T-cell (primary cell): ENCODE measurements at places on chromosomes 11 and 22.

GRCh38 chr22:48489551-48490499 is 1337.8 kb downstream of the BRD1 start:
- no peak for DNase-seq

DNA sequence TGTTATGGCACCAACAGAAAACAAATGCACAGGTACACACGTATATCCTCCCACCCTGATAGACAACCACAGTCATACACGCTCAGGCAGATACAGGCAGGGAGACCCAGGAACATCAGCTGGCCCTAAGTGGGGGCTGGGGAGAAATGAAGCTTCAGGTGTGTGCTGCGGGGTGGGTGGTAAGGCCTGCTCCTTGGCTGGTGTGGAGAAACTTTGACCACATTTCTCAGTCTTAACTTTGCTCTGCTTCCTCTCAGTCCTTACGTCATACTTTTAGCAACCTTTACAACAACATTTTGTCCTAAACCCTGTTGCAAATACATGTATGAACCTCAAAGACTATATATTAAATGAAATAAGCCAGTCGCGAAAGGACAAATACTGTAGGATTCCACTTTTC is 6.7 kb upstream of the ANAPC15 start:
- DNase-seq, result no peak

DNA sequence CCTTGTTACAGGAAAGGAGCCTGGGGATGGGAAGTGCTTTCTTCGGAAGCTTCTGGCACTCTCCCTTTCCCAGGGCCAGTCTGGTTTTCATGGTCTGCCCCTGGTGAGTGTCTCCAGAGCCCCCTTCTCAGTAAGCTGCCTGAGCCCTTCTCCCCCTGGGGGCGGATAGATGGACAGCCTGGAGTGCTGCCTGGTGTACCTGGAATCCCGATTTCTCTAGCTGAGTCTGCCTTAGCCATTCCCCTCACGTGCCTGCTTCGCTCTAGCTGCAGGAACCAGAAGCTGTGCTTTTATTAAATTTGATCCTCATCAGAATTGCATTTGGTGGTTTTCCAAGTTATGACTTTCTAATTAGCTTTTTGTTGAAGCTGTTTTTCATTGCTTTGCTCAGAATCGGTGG is 152.9 kb upstream of the NAV2 start:
- DNase-seq, result no peak

DNA sequence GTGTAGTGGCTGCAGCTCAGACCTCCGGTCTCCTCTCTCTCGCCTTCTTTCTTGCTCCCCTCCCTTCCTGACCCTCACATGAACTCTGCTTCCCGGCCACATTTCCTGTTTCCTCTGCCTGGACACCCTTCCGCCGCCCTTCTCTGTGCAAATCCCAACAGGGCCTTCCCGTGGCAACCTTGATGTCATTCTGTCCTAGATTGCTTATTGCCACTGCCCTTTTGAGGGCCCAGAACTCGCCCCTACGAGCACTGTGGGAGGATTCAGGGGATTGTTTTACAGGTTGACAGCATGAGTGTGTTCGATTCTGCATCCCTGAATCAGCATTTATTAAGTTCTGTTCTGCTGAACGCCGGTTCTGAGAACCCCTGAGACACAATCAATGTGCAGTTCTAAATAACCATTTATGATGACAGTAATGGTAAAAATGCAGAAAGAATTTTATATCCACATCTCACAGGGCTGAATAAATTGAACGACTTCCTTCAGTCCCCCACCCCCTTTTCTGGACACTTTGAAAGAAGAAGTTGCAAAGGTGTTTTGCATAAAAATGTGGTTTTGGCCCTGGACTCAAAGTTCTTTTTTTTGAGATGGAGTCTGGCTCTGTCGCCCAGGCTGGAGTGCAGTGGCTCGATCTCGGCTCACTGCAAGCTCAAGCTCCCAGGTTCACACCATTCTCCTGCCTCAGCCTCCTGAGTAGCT is 6.4 kb downstream of the BATF2 start:
- DNase-seq, result no peak

GRCh38 chr11:44983786-44984185 is 33.1 kb upstream of the TP53I11 start:
- no peak for DNase-seq

DNA sequence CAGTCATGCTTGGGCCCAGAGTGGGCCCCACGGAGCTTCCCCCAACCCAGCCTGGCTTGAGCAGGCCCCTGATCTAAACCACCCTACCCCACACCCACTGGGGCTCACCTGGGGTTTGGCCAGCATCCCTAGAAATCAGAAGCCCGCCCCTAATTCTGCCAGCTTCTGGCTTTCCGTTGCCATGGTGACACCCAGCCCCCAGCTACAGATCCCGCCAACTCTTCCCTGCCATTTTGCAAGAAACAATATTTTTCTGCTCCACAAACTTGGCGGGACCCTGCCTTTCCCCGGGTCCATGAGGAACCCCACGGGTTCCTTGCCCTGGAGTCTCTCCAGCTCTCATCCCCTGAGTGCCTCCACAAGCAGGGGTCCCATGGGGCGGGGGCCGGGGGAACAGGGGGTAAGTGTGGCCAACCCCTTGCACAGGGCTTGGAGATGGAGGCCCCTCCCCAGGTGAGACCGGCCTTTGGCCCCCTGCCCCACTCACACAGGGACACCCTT is 90.0 kb downstream of the CDKN1C start:
- DNase-seq, result no peak

- no peak for DNase-seq
Measured at GRCh38 chr22:45717789-45718188, 46.2 kb downstream of the ATXN10 start.

DNA sequence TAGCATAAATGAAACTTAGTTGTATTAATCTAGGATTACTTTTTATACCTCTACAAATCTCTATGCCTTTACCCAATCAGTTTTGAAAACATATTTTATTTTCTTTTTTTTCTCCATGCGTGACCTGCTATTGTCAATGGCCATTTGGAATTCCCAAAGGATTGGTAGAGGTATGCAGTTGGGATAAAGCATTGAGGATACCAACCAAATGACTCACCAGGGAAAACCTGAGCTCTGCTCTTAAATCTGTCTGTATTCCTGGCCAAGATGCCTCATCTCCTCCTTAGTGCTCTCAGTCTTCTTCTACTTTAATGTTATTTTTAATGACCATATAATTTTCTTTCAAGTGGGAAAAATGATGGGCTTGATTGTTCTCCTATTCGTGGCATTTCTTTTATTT is 61.9 kb downstream of the EHF start:
- no peak for DNase-seq

- no peak for DNase-seq
Measured at GRCh38 chr11:47175746-47176327, 842 bp downstream of the ARFGAP2 start.

DNA sequence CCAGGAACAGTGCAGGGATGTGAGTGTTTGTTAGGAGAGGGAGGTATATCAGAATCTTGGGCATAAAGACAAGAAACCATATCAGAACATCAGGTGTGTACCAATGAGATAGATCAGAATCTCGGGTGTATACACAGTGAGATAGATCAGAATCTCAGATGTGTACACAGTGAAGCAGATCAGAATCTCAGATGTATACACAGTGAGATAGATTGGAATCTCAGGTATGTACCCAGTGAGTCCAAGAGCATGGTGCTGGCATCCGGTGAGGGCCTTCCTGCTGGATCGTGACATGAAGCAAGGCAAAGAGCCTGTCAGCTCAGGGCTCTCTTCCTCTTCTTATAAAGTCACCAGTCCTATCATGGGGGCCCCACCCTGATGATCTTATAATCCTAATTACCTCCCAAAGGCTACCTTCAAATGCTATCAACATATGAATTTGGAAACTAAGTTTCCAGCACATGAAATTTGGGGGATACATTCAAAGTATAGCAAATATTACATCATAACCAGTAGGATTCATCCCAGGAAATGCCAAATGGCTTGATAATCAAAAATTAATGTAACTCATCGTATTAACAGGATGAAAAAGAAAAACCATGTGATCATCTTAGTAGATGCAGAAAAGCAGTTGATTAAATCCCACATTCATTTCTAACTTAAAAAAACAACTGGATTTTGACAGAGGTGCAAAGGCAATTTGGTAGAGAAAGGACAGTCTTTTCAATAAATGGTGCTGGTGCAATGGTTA is 28.6 kb downstream of the PPARA start:
- DNase-seq, result no peak

DNA sequence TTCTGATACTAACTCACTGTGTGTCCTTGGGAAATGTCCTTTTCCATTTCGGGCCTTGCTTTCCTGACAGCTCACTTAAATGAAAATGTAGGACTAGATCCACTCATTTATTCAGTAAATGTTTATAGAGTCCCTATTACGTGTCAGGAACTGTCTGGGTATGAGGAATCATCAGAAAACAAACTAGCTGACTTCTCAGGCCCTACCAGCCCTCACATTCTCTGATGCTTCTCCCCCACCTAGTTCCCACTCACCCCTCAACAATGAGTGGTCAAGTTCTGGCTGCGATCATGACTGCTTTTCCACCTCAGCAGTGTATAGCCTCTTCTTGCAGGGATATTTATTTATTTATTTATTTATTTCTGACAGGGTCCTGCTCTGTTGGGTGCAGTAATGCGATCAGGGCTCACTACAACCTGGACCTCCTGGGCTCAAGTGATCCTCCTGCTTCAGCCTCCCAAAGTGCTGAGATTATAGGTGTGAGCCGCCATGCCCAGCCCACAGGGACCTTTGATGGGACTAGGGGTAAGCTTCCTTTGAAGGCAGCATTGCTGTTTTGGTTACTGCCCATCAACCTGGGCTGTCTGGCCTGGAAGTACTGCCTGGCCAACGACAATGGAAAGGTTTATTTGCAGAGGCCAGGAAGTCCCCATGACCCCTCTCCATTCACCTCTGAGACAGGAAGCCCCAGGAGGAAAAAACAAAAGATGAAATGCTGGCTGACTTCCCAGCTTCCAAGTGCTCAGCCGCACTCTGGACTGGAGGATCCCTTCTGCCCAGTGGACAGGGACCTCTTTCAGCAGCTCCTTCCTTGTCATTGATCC is 33.1 kb upstream of the POLD3 start:
- DNase-seq, result no peak

DNA sequence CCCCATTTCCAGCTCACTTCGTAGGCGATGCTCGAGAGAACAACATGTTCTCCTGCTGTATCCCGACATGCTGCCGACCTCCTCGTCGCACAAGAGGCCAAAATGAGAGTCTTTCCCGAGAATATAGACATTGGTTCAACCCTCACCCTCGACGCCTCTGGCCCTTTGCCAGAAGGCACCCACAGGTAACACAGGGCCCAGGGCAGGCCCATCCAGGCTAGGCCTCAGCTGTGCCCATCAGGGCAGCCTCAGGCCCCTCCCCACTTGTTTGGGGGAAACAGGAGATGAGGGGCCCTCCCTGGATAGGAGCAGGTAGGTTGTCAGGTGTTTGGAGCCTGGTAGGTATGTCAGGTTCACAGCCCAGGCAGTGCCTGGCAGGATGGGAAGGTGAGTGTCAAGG is 2.7 kb upstream of the RGL4 start:
- DNase-seq, result no peak

GRCh38 chr11:31233425-31233824 is 136.1 kb downstream of the DCDC1 start:
- DNase-seq, result no peak

GRCh38 chr11:119087747-119088241 is 3.1 kb downstream of the HMBS start:
- DNase-seq, result no peak

DNA sequence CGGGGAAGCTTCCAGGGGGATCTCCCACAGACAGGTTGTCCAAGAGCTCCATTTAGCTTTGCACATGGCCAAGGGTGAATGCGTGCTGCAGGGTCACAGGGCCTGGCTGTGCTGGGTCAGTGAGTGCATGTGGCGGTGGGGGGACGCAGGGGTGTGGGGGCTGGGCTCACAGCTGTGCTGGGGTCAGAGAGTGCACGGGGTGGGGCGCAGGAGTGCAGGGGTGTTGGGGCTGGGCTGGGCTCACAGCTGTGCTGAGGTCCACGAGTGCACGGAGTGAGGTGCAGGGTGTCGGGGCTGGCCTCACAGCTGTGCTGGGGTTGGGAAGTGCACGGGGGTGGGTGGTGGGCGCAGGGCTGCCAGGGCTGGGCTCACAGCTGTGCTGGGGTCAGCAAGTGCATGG is 557.7 kb downstream of the BRD1 start:
- DNase-seq, result no peak

DNA sequence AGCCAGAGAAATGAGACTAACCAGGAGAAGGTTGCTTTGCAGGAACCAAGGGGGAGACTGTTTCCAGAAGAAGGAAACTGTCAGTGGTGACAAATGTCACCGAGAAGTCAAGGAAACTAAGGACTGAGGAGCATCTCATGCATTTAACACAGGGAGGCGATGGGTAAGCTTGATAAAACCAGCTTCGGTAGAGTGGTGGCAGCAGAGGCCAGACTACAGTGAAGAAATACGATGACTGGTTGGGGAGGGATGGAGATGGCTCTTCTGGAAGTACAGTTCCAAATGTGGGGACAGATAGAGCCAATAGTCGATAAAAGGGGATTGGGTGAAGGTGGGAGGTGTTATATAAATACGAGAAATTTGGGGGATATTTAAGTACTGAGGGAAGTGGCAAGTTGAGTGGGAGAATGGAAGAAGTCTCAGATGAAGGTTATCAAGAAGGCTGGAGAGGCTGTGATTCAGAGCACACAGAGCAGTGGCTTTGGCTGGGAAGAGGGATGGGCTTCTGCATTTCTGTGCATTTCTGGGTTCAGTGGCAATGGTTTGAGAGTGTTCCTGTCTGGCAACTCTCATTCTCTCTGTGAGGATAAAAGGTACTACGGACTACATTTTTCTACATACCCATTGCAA is 29.2 kb downstream of the SC5D start:
- peak; percentile 9 for DNase-seq

GRCh38 chr11:23944923-23945322 is 551.9 kb upstream of the LUZP2 start:
- no peak for DNase-seq

DNA sequence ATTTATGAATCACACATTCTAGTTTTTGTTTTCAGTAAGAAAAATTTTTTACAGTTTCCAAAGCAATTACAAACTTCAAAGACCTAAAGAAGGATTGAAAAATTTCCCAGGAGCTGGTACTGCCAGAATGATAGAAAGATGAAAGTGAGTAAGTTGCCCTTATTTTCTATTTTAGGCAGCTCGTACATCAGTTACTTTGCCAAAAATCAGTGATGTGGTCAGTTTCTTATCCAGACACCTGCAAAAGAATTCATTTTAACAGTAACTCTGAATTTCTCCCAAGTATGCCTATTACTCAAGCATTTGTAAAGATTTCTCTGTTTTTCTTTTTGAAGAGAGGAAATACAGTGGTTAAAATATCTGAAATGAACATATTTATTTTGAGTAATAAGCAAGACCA is 976.3 kb upstream of the RAG2 start:
- no peak for DNase-seq

GRCh38 chr11:128695539-128696221 is 1.8 kb downstream of the FLI1 start:
- peak; percentile 22 for DNase-seq

- DNase-seq, result no peak
Measured at GRCh38 chr11:67534070-67534679, 10.9 kb upstream of the CABP2 start.
